ENCODE measurements at places on chromosomes 2 and 18.

DNA sequence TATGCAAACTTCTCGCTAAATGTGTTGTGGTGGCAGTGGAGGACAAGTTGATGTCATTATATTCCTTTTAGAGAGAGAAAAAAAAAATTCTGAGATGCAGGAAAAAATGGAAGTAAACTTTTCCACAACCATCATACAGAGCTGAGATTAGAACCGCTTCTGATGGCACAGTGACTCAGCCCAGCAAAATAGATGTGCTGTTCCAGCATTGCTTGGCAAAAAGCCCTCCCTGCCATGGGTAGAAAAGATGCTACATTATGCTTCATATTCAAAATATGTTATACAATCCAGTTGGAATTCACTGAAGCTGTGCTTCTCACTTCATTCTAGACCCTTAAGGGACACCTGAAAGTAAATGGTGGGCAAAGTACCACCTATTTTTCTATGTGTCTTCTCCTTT is 1047.6 kb upstream of the FANCL start:
- no peak for DNase-seq

GRCh38 chr2:162840598-162841246 is 2.2 kb upstream of the KCNH7 start:
- DNase-seq, result no peak

DNA sequence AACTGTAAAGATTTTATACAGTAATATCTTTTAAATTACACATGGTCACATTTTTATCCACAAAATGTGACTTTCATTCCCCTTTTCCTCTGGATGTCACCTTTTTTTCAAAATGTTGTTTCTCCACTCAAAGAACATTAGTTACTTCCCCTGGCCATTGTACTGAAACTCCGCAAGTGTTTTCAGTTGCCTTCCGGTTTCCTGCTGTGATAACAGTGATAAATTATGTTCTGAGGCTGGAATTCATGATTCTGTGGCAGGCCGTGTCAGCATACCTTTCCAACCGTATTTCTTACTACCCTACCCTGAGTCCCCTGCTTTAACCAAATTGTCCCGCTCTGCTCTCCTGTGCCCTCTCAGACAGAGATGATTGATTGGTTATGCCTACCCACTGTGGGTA is 53.5 kb downstream of the MGAT5 start:
- no peak for DNase-seq

GRCh38 chr2:44774826-44775492 is 166.5 kb upstream of the SIX3 start:
- DNase-seq, result no peak
